Karpas-422 (cell line): ENCODE measurements at places on chromosomes 16 and 17. TPM values are rescaled to one million over a fixed set of nuclear protein-coding genes. Genes with fewer than 3 reads are reported as not detected.

DNA sequence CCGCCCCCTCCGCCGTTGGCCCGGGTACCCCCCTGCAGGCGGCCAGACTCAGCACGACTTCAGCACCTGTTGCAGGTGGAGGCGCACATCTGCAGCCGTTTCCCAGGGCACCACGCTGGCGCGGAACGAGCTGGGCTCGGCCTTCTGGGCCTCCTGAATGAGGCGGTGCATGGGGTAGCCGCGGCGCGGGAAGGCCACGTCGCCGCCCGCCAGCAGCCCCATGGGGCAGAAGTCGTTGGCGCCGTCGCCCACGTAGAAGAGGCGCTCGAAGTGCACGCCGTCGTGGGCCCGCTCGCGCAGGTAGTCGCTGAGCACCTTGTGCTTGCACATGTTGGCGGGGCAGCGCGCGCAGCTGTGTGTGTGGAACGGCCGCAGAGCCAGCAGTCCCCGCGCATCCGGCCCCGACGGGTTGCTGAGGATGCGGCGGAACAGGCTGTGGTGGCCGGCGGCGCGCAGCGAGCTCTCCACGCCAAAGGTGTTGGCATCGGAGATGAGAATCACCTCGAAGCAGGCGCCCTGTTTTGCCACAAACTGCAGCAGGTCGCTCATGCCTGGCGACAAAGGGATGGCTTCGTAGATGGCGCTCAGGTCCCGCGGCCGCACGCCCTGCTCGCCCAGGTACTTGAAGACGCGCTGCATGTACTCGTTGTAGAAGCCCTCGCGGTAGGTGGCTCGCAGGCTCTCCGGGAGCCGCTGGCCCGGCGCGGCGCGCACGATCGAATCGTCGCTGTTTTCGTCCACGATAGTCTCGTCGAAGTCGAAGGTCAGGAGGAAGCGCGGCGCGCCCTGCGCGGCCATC, 6.2 kb downstream of the PHOSPHO1 start:
- DNase-seq: peak; percentile 55
- H3K27ac ChIP-seq: no peak overlapping the region
- peaks cover 10% of the 10 kb centered on the region for H3K36me3 ChIP-seq
- no peak overlapping the region for H3K4me3 ChIP-seq

DNA sequence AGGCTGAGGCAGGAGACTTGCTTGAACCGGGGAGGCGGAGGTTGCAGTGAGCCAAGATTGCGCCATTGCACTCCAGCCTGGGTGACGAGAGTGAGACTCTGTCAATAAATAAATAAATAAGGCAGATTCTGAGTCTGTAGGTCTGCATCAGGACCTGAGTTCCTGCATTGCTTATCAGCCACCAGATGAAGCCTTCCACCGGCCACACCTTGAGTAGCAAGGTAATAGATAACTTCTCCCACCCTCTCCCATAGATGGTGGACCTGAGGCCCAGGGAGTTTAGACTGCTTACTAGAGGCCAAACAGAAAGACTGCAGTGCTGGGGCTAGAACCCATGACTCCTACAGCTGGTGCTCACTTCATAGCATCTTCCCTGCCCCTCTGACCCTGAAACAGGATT, 22.1 kb downstream of the ZP2 start:
- peaks cover 4% of the 10 kb centered on the region for H3K4me1 ChIP-seq
- H3K36me3 ChIP-seq: no peaks in the 10 kb centered on the region
- no peak overlapping the region for H3K4me3 ChIP-seq
- 0 out of 2 replicates have a peak, but pooled peaks cover 3% of the 10 kb centered on the region for H3K27me3 ChIP-seq
- no peak for DNase-seq

The TBC1D16 gene
- 0.22 and 1.9 TPM in 2 replicates for total RNA-seq

- H3K4me1 ChIP-seq: no peaks in the 10 kb centered on the region; the same call in 1 of the 2 replicates
- H3K4me3 ChIP-seq: no peak overlapping the region
- no peak overlapping the region for H3K27ac ChIP-seq
- no peaks in the 10 kb centered on the region for H3K27me3 ChIP-seq
Measured at GRCh38 chr16:85625053-85625452, 11.9 kb downstream of the GSE1 start.

- H3K27me3 ChIP-seq: no peaks in the 10 kb centered on the region
- H3K27ac ChIP-seq: no peak overlapping the region
- H3K4me1 ChIP-seq: no peaks in the 10 kb centered on the region
- H3K4me3 ChIP-seq: no peak overlapping the region
- DNase-seq: no peak
Measured at GRCh38 chr17:6510321-6510977, 45.9 kb downstream of the PITPNM3 start.

The OR2C1 gene
- 0.14 TPM in 1 of 2 replicates, not detected in the other for total RNA-seq

DNA sequence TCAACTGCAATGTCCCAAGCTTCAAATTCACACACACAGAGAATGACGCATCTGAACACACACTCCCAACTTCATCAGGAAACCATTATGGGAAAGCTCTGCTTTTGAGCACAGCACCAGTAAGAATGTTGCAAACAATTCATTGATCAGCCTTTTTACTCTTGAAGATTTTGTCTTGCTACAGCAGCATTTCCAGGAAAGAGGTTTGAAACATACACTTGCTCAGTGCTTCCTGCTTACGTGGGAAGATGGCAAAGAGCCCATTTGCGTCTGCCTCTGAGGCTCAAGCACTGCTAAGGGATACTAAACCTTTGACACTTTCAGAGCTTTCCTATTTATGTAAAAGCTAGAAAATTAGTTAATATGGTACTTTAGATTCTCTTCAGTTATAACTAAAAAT, 77.2 kb upstream of the MON1B start:
- H3K4me1 ChIP-seq: no peaks in the 10 kb centered on the region
- DNase-seq: no peak
- H3K4me3 ChIP-seq: no peak overlapping the region
- no peak overlapping the region for H3K27ac ChIP-seq
- no peaks in the 10 kb centered on the region for H3K36me3 ChIP-seq

GRCh38 chr17:57484081-57484666, 227.9 kb downstream of the MSI2 start:
- H3K27ac ChIP-seq: peak overlapping the region; percentile 97
- H3K4me1 ChIP-seq: peaks cover 96% of the 10 kb centered on the region
- DNase-seq: no peak
- H3K36me3 ChIP-seq: peaks cover 4% of the 10 kb centered on the region; the same call in 1 of the 2 replicates

GRCh38 chr17:72657467-72658317, 434.8 kb downstream of the SLC39A11 start:
- peaks cover 20% of the 10 kb centered on the region for H3K4me1 ChIP-seq
- no peaks in the 10 kb centered on the region for H3K27me3 ChIP-seq
- no peaks in the 10 kb centered on the region for H3K36me3 ChIP-seq
- DNase-seq: peak; percentile 54
- peak overlapping the region; percentile 68 for H3K27ac ChIP-seq
- H3K4me3 ChIP-seq: no peak overlapping the region

The NOD2 gene
- total RNA-seq: not detected in 2 replicates

DNA sequence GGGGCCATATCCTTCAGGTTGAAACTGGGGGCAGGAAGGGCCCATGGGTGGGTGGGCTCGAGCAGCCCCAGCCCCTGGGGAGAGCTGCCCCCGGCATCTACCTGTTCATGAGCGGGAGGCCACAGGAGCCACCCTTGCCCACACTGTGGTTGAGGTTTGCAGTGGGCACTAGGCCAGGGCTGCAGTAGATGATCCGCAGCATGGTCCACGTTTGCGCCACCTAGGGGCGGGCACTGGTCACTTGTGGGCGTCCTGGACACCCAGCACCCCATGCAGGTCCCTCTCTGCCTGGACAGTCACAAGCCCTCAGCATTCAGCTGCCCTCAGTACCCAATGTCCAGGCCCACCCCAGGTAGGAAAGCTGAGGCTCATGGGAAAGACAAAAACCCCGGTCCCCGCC, 1.8 kb upstream of the JMJD8 start:
- peaks cover 36% of the 10 kb centered on the region for H3K4me1 ChIP-seq
- H3K36me3 ChIP-seq: 0 out of 2 replicates have a peak, but pooled peaks cover 4% of the 10 kb centered on the region
- H3K27me3 ChIP-seq: no peaks in the 10 kb centered on the region

DNA sequence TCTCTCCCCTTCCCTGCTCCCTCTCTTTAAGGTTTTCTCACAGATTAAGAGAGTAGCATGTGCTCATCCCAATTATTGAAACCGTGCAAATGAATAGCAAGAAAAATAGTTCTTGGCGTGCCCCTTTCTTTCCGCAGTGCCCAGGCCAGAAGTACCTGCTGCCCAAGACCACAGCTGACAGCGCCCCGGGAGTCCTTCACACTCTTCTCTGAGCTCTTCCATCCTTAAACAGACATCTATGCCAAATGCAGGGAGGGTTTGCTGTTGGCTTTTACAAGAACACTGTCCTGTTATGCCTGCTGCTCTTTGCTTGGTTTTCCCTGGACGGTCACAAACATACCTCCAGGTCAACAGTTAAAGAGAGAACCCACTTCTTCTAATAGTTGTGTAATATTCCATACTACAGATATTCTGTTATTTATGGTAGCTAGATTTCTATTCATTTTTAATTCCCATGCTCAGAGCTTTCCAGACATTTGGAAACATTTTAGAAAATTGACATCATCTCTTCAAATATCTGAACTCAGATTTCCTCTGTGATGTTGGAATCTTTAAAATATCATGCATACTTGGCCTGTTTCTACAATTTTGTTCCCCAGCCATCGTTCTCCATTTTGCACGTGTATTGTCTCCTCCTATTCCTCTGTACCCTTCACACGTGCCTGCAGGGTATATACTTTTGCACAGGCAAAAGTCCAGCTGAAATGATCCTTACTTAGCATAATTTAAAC, 416.7 kb downstream of the WWOX start:
- H3K27me3 ChIP-seq: no peaks in the 10 kb centered on the region
- no peaks in the 10 kb centered on the region for H3K36me3 ChIP-seq
- no peak overlapping the region for H3K27ac ChIP-seq
- no peak for DNase-seq
- no peak overlapping the region for H3K4me3 ChIP-seq

DNA sequence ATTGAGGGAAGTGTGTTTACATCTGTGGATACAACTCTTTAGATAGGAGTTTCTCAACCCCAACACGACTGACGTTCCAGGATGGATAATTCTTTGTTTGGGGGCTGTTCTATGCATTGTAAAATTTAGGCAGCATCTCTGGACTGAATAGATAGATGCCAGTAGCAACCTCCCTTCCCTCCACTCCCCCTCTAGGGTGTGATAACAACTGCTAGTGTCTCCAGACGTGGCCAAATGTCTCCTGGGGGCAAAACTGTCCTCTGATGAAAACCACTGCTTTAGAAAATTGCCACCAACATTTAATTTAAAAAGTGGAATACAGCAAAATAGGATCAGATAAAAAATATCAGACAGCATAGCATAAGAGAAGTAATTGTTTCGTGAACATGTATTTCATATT, 79.9 kb downstream of the HS3ST3A1 start:
- H3K36me3 ChIP-seq: no peaks in the 10 kb centered on the region
- H3K27me3 ChIP-seq: no peaks in the 10 kb centered on the region
- H3K4me3 ChIP-seq: no peak overlapping the region
- no peak overlapping the region for H3K27ac ChIP-seq
- no peaks in the 10 kb centered on the region for H3K4me1 ChIP-seq

The MAPT gene
- 0.14 and 0.15 TPM in 2 replicates for total RNA-seq

- H3K4me1 ChIP-seq: peaks cover 8% of the 10 kb centered on the region
- peak; percentile 92 for DNase-seq
- no peak overlapping the region for H3K4me3 ChIP-seq
- no peaks in the 10 kb centered on the region for H3K36me3 ChIP-seq
Measured at GRCh38 chr17:31068291-31068690, 26.5 kb upstream of the NF1 start.

The TMEM98 gene
- not detected in 2 replicates for total RNA-seq

- H3K4me1 ChIP-seq: peaks cover 17% of the 10 kb centered on the region
- H3K4me3 ChIP-seq: no peak overlapping the region
- peaks cover 10% of the 10 kb centered on the region; the same call in 1 of the 2 replicates for H3K36me3 ChIP-seq
Measured at GRCh38 chr17:42027961-42028790, 8.3 kb downstream of the NKIRAS2 start.

The SPATA32 gene
- total RNA-seq: not detected in 2 replicates

DNA sequence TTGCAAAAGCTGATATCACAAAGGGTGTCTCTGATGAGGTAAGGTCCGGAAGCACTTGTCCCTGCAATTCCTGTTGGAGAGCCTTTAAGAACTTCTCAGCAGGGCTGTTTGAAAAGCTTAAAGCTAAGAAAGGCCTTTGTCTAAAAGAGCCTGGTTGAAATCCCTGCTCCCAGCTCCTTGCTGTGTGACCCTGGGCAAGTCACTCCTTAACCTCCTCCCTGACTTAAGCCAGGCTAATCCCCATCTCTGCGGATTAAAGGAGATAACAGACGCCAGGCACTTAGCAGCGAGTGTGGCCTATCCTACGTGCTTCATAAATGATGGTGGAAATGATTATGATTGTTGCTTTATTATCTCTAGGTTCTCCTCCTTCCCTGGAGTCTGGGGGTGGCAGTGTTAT, 368.0 kb upstream of the RBFOX1 start:
- H3K27me3 ChIP-seq: no peaks in the 10 kb centered on the region
- no peak overlapping the region for H3K4me3 ChIP-seq
- no peak for DNase-seq
- H3K4me1 ChIP-seq: no peaks in the 10 kb centered on the region
- H3K36me3 ChIP-seq: no peaks in the 10 kb centered on the region
- H3K27ac ChIP-seq: no peak overlapping the region

- no peaks in the 10 kb centered on the region for H3K4me1 ChIP-seq
- no peaks in the 10 kb centered on the region for H3K36me3 ChIP-seq
- no peak overlapping the region for H3K4me3 ChIP-seq
- peak; percentile 41 for DNase-seq
- no peak overlapping the region for H3K27ac ChIP-seq
Measured at GRCh38 chr17:74923538-74924249, 379 bp upstream of the OTOP2 start.

The PAFAH1B1 gene
- total RNA-seq: 70.1 and 89.2 TPM in 2 replicates

DNA sequence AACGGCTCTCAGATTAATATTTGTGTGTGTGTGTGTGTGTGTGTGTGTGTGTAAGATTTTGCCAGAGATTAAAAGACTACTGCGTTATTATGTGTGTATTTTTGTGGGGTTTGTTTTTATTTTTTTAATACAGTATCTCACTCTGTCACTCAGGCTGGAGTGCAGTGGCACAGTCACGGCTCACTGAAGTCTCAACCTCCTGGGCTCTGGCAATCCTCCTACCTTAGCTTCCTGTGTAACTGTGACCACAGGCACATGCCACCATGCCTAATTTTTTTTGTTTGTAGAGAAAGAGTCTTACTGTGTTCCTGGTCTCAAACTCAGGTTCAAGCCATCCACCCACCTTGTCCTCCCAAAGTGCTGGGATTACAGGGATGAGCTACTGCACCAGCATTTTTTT, 87.2 kb downstream of the CYB561 start:
- no peaks in the 10 kb centered on the region for H3K36me3 ChIP-seq
- H3K27me3 ChIP-seq: no peaks in the 10 kb centered on the region
- H3K4me1 ChIP-seq: no peaks in the 10 kb centered on the region
- H3K4me3 ChIP-seq: no peak overlapping the region
- no peak overlapping the region for H3K27ac ChIP-seq

- peak overlapping the region; percentile 37; the same call in 1 of the 2 replicates for H3K27ac ChIP-seq
- no peak overlapping the region for H3K4me3 ChIP-seq
- H3K4me1 ChIP-seq: peaks cover 67% of the 10 kb centered on the region
Measured at GRCh38 chr17:9928601-9929333, 23.7 kb upstream of the RCVRN start.

DNA sequence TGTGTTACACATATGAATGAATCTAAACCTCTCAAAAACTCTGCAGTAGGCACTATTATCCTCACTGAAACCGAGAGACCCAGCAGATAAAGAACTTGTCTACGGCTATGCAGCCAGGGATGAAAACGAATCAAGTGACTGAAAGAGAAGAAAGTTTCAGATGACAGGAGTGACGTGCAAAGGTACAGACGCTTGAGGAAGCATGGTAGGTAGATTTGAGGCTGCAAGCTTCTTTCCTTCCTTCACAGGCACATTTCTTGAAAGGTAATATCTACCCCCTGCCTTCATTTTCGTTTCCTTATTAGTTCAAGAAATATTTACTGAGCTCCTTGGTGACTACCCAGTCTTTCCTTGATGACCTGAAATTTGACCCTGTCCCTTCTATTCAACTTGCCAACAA, 211.5 kb upstream of the AXIN2 start:
- no peak overlapping the region for H3K4me3 ChIP-seq
- H3K27me3 ChIP-seq: no peaks in the 10 kb centered on the region
- H3K27ac ChIP-seq: no peak overlapping the region
- H3K36me3 ChIP-seq: no peaks in the 10 kb centered on the region
- no peak for DNase-seq
